Fibroblast of skin of scalp (primary cell): ENCODE measurements at places on chromosomes 13 and 19.

GRCh38 chr13:37652596-37652995, 54.0 kb upstream of the POSTN start:
- no peak for DNase-seq

DNA sequence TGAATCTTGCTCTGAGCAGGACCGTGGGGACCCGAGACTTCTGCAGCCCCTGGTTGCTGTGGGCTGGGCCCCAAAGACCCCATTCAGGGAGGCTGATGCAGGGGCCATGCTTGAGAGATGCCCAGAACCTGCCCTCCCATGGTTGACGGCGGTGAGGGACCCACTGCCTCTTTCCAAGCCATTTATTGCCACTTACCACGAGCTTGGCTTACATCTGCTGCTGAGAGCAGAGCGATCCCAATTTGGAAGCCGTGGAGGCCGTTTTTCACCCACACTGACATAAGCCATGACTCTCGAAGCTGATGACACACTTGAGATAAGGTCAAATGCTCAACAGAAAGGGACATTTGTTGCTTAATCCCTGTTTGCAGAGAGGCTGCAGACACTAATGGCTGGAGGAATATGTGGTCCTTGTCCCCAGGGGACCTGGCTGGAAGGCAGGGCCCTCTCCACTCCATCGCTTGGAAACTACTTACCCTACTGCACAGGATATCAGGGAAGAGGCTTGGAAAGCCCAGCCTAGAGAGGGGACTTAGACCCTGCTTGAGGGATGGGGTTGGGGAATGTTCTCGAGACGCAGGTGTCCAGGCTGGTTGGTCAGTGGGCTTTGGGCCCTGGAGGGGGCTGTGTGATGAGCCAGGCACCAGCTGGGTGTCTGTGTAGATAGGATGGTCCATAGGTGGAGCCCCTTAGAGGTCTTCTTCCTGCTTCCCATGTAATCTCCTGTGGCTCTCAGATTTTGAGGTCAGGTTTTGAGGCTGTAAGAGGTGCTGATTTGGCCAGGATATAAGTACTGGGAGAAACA, 15.3 kb downstream of the ZNF536 start:
- DNase-seq, result no peak

DNA sequence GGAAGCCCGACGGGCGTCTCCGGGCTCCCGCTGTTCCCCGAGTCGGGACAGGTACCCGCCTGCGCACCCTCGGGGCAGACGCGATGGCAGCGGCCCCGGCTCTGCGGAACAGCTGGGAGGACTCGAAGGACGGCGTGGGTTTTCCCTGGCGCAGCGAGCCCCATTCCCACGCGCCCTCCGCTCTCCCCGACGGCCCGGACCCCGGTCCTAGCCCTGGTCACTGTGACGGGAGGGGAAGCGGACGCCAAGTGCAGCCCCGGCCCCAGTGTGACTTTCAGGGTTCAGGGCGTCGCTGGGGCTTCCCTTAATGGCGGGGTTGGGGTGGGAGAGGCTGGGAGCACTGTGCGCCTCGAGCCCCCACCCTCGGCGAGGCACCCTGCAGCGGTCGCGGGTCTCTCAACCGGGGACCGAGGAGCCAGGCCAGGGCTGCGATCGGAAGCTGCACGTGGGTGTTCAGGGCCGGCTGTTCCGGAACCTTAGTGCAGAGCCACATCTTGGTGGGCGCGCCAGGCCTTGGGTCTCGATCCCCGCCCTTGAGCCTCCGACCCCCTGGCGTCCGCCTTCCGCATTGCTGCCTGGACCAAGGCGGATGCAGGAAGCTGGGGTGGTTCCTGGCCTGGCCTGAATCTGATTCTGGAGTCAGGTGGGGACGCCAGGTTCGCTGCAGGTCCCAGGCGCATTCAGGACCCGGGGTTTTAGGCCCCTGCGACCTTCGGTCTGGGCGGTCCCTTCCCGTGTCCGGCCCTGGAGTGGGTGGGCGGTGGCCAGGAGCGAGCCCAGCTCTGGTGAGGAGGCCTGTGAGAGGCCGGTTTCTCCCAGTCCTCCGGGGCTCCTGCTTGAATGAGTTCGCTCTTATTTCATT, 3.5 kb downstream of the LGALS7B start:
- DNase-seq, result peak; percentile 15

- peak; percentile 24 for DNase-seq
Observed at GRCh38 chr13:30194906-30195305, 112.4 kb downstream of the KATNAL1 start.

GRCh38 chr13:105474983-105475610, 1060.4 kb downstream of the EFNB2 start:
- DNase-seq, result no peak

- DNase-seq, result no peak
Observed at GRCh38 chr13:24618011-24618955, 61.9 kb upstream of the ATP12A start.

DNA sequence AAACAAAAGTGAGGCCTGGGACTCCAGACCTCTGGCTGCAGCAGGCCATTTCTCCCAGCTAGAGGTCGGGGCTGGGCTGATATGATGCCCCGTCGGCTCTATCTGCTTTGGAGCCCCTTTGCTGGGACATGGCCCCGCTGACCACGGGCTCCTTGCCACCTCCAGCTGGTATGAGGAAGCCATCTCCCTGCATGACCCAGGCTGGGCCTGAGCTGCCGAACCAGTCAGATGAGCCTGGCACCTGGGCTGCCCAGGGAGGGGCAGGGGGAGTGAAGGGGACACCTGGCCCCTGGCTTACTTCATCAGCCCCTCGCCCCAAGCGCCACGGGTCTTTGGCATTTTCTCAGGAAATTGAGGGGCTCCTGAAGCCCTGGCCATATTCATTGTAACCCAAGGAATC, 7.8 kb downstream of the ZSWIM4 start:
- DNase-seq, result no peak

DNA sequence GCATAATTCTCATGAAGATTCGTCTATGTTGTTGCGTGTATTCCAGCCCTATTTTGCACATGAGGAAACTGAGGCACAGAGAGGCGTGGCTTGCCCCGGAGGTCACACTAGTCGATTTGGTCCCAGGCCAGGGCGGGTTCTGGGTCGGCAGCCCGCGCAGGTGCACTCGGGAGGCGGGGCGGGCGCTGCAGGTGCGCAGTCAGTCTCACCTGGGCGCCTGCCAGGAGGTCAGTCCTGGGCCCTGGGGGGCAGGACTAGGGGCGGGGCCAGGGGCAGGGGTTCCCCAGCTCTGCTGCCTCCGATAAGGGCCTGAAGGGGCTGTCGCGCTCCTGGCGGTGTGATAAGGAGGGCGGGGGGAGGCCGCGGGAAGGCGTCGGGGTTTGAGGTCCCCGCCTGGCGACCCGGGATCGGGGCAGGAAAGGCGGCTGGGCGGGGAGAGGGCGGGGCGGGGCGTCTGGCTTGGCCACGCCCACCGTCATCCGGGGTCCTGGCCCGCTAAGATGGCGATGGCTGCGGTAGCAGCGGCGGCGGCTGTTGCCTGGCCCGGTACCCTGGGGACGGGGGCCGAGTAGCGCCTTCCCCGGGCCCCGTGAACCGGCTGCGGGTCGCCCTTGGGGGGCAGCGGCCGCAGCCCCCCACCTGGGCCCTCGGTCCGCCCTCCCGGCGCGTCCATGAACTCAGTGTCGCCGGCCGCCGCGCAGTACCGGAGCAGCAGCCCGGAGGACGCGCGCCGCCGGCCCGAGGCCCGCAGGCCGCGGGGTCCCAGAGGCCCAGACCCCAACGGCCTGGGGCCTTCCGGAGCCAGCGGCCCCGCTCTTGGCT, at the start of gene ATG4D:
Gene ATG4D, plus strand, starts transcription at position 485 of the 822 bp plus-strand sequence. Its CDS starts 187 bp downstream, at position 672.
- DNase-seq, result peak; percentile 72

- DNase-seq, result no peak
Observed at GRCh38 chr19:7670150-7670783, 1.4 kb downstream of the RETN start.

DNA sequence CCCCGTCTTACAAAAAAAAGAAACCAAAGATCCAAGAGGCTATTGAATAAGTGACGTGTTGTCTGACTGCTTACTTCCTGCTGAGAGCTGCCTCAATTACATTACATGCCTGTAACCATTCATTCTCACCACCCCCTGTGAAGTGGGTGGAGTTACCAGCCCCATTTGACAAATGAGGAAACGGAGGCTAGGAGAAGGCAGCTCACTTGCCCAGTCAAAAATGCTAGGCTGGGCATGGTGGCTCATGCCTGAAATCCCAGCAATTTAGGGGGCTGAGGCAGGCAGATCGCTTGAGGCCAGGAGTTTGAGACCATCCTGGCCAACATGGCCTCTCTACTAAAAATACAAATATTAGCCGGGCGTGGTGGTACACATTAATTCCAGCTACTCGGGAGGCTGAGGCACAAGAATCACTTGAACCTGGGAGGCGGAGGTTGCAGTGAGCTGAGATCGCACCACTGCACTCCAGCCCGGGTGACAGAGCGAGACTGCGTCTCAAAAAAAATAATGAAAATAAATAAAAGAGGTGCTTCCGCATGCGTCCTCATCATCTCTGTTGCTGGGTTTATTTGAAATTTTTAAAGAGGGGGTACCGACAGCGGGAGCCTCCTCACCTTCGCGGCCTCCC, 499 bp downstream of the LSM7 start:
- DNase-seq, result peak; percentile 93

DNA sequence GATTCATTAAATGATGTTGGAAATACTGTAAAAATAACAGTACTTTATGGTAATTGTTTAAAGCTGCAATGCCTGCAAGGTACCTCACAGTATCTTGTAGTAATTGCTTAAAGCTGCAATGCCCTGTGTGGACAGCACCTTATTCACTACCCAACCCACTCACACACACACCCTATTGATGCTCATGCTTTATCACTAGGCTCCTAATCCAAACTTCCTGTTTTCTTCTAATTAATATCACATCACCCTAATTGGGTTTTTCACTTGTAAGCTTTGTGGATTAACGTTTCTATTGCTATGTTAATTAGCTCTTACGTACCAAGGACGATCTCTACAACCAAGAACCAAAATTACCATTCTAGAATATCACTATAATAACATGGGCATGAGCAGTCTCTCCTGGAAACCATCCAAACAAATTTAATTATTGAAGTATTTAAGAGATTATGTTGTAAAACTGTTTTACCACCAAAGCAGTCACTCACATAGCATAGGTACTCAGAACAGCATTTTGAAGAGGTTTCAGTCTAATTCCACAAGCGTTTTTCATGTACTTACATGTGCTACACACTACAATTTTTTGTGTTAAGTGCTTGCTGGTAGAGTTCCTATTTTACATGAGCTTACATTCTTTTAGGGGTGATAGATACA, 303.8 kb downstream of the PCDH9 start:
- no peak for DNase-seq

GRCh38 chr13:30791354-30792001, 56.1 kb downstream of the ALOX5AP start:
- DNase-seq, result peak; percentile 52

DNA sequence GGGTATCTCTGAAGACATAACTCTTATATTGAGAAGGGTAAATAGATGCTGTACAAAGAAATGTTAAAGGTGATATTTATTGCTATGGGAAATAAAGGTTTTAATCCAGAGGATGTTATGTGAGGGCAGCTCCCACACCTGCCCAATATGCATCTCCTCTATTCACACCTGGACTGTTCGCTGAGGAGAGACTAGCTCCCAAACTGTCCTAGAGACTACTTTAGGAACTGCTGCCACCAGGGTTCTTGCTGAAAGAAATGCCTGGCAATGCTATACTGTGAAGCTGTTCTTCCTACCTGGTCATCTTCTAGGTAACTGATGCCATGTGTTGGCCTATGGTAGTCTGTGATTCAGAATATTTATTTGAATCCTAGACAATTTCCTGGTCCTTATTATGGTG, 1421.5 kb upstream of the SPRY2 start:
- no peak for DNase-seq
